DMS79 treated with DMSO at 0.1 percent for 48 hours (cell line): ENCODE measurements at places on chromosomes 13 and 19.

- DNase-seq: no peak
Measured at GRCh38 chr13:78780708-78781107, 121.8 kb upstream of the OBI1 start.

DNA sequence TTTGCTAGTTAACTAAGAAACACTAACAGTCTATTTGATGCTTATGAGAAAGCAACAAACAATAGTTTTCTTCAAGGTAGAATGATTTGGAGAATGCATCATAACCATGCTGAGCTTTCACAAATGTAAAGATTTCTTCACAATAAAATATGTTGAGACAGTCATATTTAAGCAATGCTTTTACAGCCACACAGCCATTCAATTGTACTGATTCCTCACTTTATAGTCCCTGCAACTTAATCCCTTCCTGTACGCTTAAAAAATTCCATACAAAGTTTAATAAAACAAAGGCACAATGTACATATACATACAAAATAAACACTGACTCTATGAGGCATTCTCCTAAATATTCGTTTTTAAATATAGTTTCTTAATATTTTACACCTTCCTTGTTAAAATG, 4.7 kb upstream of the ACOD1 start:
- DNase-seq: no peak

GRCh38 chr13:77184455-77184854, 142.4 kb downstream of the MYCBP2 start:
- no peak for DNase-seq

DNA sequence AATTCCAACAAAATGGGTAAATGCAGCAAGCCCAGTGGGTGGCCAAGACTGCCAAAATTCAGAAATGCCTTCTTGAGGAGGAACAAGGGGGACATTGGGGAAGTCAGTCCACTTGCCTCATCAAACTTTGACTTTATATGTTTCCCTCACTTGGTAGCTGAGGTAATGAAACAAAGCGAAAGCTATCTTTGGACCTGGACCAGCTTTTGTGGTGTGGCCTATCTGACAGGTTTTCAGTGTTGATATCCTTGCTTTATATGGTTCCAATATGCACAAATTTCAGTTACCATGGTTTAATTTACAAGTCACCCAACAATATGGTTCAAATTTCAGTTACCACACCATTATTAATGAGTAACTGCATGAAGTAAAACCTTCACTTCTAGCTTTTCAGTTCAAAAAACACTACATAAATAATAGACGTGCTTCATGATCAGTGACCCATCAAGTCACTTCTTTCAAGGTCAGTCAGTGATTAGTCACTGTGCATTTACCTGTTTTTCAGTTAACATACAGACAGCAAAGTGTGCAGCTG, 17.7 kb upstream of the POU4F1 start:
- no peak for DNase-seq

DNA sequence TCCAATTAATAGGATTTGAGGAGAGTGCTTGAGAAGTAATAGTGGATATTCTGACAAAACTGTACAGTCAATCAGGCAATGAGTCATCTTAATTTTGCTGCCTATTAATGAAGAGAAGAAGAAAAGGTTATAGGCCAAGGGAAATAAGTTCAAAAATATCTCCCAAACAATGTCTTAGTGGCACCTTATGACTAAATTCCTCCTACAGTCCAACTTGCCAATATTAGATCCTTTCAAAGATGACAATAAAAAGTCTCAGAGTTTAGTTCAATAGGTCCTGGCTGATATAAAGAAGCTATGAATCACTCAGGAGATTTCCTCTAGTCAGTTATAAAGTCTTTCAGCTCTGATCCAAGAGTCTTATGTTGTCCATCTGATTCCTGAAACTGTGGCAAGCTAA, 27.9 kb downstream of the UGGT2 start:
- DNase-seq: no peak
